CD8-positive, alpha-beta memory T cell (primary cell): ENCODE measurements at places on chromosomes 4 and X.

DNA sequence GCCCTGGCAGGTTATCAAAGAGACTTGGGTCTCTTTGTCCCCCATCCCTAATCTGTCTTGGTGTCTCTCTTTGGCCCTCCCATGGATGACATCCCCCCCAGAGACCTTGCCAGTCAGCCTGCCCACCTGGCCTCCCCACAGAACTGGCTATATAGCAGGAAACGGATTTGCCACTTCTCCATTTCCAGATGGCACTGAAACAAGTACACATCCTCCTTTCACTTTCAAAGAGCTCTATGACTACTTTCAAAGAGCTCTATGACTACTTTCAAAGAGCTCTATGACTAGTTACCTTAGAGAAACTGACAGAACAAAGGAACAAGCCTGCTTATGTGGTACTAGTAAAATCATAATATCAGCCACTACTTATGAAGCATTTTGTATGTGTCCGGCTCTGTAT is 175.3 kb downstream of the MAML3 start:
- DNase-seq, result no peak

DNA sequence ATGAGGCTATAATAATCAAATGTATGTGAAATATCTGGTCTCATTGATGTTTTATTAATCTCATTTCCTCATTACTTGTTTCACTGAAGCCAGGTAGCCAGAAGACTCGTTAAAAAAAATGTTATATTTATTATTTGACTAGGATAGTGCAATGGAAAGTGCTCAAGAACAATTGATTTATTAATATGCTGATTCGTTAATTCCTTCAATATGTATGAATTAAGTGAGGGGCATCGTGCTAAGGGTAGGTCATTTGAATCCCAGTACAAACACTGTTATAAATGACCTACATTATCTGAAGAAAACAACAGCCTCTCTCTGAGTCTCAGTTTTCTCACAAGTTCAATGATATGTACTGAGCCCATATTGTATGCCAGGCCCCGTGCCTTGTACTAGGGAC is 214.2 kb upstream of the GPRIN3 start:
- no peak for DNase-seq

DNA sequence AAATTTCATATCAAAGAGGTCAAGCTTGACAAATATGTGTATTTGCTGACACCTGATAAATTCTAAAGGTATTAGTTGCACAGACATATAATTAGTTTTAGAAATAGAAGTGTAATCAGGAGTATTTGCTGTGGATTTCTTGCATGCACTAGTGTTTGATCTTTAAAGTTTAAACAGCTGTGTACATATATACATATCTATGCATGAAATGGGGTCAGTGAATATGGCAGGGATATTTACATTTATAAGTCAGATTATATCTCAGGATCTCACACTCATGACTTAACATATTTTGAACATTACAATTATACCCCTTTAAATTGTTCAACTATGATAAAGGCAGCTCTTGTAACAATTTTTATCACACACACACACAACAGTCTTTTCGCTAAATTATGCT is 547.4 kb upstream of the ACTRT1 start:
- no peak for DNase-seq

- no peak for DNase-seq
Measured at GRCh38 chrX:632366-633042, 1.9 kb downstream of the SHOX start.

GRCh38 chr4:145732001-145732815 is 52.3 kb downstream of the C4orf51 start:
- no peak for DNase-seq
